Effector CD8-positive, alpha-beta T cell (primary cell): ENCODE measurements at places on chromosomes 5 and 9.

GRCh38 chr9:125189011-125189360, 617 bp downstream of the PPP6C start:
- DNase-seq = no peak

DNA sequence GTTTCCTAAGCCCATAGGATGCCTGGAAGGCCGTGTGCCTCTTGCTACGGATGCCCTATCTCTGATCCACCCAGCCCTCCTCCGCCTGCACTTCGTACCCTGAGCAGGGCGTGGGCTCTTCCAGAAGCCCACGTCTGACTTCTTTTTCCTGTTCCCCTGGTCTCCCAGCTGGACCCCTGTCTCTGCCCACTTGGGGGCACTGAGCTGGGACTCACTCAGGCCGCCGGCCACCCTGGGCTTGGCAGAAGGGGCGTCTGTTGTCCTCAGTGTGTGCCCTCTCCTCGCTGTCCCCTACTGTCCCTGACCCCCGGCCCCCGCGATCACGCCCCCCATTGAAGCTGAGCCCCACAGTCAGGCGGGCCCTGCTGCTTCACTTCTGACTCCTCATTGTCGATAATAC, 22.0 kb upstream of the RXRA start:
- no peak for DNase-seq

GRCh38 chr5:102759700-102760099, 4.6 kb downstream of the PAM start:
- no peak for DNase-seq

GRCh38 chr5:141872496-141873356, 5.5 kb downstream of the PCDH1 start:
- no peak for DNase-seq

DNA sequence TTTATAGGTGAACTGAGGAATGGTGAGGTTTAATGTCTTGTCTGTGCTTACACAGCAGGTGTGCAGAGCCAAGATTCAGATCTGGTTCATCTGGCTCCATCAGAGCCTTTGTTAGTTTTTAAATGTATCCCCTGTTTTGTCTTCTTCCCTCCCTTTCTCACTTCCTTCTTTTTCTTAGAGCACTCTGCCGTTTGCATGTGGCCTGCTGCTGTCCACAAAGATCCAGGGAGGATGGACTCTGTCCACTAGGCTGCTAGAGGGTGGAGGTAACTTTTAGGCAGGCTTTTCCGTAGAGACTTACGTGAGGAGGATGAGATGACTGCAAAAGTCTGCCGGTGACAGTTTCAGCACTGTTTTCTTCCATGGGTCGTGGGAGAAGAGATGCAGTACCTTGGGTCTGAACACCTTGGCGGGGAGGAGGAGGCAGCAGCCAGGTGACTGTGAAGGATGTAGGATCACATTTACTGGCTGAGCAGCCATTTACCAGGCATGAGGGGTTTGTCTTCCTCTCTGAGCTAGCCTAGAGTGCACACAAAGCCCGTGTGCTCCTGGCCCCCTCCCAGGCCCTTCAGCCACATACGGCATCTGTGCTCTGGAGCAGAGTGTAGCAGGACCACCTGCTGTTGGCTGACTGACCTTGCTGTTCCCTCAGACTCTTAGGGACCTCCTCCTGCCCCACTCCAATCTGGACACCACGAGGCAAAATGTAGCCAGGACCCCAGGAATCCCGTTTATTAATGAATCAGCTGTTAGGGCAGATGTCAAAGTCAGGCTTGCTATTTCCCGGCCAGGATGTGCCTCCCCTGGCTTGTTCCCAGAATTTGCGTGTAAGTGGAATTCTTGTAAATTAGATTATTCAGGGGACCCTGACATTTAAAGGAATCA, 1.8 kb downstream of the NTMT1 start:
- DNase-seq = no peak

- DNase-seq = peak; percentile 28
Measured at GRCh38 chr9:137077758-137078693, 709 bp downstream of the UAP1L1 start.

DNA sequence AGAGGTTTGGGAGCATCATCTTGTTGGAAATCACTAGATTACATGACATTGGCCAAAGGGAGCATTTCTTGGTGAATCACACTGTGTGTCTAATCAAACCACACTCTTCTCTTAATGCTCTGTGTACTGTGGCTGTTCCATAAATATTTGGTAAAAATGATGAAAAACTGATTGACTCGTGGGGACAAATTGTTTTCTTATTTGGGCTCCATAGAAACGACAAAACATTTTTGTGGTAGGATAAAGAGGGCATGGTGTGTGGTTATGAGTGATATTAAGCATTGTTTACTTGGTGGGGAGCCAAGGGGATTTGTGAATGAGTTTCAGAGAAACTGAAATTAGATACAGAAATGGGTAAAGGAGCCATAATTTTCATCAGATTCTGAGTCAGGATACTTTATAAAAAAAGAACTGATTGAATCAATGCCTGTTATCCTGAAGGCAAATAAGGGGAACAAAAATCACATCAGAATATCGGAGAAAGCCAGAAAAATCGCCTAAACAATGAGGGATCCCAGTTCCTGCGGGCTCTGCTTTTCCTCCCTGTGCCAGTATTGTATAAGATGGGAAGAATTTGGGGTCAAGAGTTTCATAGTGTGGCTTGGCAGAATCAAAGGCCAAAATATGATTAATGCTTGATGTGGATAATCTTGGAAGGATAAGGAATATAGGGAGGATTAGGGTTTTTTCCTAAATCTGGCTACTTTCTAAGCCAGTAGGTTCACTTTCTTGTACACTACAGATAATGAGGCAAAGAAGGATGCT, 33.3 kb downstream of the FBXL7 start:
- no peak for DNase-seq

DNA sequence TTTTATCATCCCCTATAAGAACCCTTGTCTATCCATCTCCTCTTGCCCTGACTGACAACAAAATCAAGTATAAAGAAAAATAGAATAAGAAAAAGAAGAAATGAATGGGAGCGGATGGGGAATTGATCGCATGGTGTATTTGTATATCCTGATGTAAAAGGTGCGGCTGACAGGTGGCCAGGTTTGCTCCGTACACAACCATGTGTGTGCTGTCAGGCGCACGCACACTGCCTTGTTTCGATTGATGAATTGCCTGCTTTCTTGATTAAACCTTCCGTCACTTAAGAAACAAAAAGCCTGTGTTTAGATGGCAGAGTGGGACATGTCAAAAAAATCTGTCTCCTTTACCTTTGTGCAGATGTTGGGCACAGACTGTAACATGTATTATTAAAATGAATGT, 102.6 kb downstream of the MVB12B start:
- DNase-seq = no peak

DNA sequence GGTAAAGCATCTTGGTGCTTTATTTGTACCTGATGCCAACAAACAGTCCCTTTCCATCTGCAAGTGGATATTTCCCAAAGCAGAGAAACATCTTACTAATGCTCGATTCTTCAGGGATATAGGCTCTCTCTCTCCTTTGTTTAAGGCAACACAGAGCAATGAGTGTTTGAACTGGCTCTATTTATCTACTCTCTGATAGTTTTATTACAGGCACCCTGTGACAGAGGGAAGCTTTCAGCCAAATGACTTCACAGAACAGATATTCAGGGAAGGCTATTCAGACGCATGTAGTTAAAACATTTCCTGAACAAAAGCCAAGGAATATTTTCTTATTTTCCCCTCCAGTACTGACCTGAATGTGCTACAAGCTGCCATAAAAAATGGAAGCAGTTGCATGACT, 141.8 kb downstream of the YIPF5 start:
- DNase-seq = no peak

GRCh38 chr9:81664638-81665222, 24.6 kb downstream of the TLE1 start:
- no peak for DNase-seq

DNA sequence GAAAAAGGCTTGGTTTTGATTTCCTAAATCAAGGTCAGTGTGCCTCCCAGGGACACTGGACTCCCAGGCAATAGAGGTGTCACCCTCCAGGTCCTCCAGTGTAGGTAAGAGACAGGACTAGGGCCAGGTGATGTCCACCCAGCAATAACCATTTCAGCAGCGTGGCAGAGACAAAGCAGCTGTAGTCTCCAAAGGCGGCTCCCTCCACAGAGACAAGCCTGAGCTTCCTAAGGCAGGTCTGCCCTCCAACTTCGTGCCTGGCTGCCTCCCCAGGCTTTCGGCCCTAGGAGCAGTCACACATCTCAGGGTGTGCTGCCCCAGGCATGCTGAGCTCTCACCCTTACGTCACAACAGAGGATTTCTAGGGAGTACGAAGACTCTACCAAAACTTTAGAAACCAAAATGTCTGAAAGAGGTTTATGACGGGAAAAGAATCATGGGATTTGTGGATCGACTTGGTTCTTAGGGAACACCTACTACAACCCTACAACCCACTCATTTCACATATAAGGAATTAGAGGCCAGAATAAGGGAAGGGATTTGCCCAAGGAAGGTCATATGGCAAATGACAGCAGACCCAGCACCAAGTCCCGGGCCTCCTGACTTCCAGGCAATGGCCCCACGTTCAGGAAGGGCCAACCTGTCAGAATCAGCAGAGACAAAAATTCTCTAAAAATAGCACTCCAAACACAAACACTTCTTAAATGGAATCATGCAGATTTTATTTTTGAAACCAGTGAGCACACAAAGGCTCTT, 105.5 kb downstream of the KLHL3 start:
- no peak for DNase-seq

GRCh38 chr5:126911986-126912385, 118.4 kb downstream of the MARCHF3 start:
- no peak for DNase-seq

- DNase-seq = no peak
Measured at GRCh38 chr5:96663608-96664007, 1.4 kb downstream of the CAST start.

DNA sequence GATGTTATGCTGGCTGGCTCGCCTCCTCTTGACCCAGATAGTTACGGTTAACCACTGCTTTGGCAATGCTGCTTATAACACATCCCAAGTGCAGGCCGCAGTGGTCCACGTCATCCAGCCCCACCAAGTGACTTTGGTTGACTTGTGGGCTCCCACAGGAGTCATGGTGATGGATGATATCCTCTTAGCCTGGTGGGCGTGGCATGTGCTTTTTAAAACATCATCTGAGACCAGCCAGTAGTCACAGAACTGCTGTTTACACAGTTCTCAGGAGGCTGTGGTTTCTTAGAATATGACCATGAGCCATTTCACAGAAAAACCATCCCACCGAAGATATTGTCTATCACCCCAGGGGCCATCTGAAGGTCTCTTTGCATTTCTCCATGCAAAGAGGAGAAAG, 216.9 kb downstream of the SH3GL2 start:
- no peak for DNase-seq

GRCh38 chr9:36396985-36397384, 3.1 kb downstream of the RNF38 start:
- no peak for DNase-seq

DNA sequence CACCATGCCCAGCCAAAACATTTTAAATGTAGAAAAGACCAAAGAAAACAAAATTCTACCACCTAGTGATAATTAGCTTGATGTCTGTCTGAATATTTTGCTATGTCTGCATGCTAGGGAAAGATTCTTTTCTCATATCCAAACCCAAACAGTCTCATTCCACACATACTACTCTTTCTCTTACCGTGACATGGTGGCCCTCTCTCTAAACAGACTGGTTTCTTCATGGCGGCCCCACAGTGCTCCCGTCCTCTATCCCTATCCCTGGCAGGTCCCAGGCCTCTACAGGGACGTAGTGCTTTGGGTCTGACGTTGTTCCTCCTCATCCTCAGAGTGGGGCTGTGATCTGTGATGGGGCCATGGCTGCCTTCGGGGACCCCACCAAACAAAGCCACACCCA, 8.1 kb downstream of the CORO2A start:
- no peak for DNase-seq

- DNase-seq = no peak
Measured at GRCh38 chr5:53733853-53734252, 173.4 kb downstream of the NDUFS4 start.

- DNase-seq = no peak
Measured at GRCh38 chr5:152649609-152650008, 244.5 kb upstream of the NMUR2 start.

DNA sequence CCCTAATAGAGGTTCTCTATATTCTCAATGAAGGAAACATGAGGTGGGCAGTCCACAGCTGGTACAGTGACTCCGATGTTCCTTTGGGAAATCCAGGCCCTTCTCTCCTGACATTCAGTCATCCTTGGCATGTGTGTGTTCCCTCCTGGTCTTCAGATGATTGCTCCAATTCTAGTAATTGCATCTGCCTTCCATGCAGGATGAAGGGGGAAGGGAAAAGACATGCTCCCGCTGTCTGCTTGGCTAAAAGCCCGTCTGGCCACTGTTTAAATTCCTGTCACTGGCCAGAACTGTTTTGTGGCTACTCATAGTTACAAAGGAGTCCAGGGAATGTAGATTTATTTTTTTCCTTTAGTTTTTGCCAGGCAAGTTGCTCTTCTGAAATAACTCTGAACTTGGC, 65.0 kb downstream of the MAST4 start:
- no peak for DNase-seq

DNA sequence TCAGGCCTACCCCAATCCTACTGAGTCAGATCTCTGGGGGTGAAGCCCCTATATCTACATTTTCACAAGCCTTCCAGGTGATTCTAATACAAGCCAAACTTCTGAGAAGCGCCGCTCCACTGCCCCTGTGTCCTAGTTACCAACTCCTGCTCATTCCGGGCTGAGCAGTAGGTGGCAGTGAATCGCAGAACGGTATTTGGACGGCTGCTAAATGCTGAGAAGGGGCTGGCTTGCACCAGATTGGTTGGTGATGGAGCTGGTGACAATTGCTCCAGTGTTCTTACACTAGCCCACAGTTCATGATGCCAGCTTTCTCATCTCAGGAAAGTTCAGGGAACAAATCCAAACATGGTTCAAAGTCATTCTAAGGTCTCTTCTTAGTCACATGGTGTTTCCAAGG, 31.1 kb upstream of the FGF1 start:
- DNase-seq = no peak

DNA sequence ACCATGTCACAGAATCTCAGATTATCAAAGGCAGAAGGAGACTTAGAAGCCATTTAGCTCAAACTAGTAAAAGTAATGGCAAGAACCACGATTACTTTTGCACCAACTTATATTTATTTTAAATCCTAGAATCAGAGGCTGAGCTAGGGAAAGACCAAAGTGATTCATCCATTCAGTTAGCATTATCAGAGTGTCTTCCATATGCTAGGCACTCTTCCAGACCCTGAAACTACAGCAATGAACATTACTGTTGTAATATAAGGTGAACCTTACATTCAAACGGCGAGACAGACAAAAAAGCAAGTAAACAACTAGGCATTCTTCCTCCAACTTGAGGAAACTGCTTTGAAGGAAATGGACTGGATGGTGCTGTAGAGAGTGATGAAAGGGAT, 7.9 kb downstream of the PDE6A start:
- no peak for DNase-seq

- no peak for DNase-seq
Measured at GRCh38 chr5:531101-531748, 7.0 kb upstream of the SLC9A3 start.
